ENCODE measurements at places on chromosomes 11 and 22.
A peak's percentile ranks its signal among the peaks of the same experiment; 100 is the strongest.

DNA sequence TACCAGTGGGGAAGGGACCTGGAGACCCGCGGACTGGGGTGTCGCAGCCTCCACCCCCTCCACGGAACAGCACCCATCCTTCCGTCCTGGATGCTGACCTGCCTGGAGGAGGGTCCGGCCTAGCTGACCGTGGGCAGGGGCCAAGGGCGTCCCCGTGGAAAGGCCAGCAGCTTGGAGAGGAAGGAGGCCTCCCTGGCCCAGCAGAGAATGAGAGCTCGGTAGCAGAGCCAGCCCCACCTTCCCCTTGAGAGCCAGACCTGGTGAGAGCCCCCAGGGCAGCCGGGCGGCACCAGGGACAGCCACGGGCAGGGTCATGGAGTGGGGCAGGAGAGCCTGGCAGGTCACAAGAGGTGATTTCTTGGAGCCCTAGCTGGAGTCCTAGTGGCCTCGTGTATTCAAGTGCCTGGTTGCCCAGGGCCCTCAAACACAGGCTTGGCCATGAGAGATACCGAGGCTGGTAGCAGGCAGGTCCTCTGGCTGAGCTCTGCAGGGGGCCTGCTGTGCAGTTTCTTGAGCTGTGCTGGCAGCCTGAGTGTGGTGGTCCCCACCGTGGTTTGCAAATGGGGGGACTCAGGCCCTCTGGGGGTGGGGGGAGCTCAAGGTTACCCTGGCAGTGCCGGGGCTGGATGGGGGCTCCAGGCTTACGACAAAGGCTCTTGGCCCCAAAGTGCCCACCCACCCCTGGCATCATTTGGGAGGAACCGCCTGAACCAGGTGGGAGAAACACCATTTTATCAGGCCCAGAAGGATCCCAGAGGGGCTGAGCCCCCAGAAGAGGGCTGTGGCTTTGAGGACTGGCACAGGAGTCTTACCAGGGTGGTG is 7.6 kb downstream of the TSPAN32 start:
- no peak for DNase-seq

DNA sequence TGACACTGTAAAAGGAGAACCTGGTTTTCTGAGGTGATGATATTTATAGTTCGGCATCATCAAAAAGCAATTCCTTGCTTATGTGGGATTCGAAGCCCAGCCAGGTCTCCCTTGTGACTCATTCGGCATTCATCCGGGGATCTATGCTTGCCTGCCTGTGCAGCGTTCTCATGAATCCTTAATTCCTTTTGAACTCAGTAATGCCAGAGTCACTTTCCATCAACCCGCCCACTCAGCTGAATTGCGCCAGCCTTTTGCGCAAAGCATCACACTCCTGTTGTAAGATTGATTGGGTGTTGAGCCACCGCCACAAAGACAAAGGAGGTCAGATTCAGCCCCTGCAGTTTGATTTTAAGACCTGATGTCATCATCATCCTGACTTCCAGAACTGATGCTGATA is 128.6 kb downstream of the SLC17A6 start:
- no peak for DNase-seq

DNA sequence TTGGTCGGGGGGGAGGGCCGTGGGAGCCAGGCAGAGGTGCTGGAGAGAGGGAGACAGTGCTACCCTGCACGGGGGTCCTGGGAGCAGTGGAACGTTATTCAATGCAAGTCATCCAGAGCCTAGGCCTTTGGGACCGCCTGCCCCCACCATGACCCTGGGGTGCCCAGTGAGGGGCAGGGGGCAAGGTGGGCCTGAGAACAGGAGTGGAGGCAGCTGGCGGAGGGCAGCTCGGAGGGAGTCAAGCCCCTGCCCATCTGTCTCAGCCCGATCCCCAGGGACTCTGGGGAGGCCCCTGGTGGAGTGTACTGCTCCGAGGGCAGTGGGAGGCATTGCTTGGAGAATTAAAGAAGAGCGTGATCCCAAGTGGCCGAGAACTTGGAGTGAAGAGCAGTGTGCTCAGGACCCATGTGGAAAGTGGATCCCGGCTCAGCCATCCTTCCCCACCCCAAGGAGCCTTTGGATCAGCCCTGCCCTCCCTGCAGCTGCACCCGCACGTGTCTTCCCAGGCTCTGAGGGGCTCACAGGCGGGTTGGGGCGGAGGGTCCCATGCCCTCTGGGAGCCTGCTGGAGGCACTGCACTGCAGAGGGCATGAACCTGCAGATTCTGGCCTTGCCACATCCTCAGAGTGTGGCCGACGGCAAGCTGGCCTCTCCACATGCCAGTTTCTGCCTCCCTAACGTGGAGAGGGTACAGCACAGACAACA is 34.0 kb upstream of the SMIM38 start:
- no peak for DNase-seq

DNA sequence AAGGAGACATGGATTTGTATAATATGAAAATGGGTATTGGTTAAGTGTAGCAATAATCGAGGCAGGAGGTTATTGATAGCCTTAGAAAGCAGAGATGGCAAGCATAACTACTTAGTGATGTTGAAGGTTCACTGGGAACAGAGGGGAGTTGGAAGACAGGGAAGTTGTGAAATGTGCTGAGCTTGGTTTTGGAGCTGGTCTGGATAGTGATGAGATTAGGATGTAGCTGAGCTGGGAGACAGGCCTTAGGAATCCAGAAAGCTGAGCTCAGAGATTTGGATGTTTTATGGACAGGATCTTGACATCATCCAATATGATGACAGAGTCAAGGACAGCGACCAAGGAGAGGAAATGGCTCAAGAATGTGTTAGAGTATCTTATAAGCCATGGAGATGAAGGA is 113.1 kb downstream of the ARHGAP42 start:
- DNase-seq = no peak

- DNase-seq = no peak
Measured at GRCh38 chr11:129258205-129258604, 66.1 kb upstream of the ARHGAP32 start.

DNA sequence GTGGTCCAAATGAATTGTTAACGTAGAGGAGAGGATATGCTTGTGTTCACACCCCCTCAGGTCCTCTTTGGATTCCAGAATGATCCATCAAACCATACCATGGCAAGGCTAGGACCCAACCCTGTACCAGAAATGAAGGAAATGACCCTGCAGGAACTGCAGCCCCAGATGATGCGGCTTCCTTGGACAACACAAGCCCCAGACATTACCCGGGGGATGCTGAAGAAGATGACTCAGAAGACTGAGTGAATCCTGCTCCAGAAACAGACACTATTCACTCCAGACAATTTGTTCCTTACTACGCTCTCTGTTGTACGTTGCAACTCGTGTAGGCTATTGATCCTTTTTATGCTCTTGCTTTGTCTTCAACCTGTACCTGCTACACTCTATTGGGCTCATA is 15.2 kb upstream of the MTMR2 start:
- DNase-seq = no peak

- no peak for DNase-seq
Measured at GRCh38 chr11:123173040-123173855, 21.8 kb downstream of the CLMP start.

DNA sequence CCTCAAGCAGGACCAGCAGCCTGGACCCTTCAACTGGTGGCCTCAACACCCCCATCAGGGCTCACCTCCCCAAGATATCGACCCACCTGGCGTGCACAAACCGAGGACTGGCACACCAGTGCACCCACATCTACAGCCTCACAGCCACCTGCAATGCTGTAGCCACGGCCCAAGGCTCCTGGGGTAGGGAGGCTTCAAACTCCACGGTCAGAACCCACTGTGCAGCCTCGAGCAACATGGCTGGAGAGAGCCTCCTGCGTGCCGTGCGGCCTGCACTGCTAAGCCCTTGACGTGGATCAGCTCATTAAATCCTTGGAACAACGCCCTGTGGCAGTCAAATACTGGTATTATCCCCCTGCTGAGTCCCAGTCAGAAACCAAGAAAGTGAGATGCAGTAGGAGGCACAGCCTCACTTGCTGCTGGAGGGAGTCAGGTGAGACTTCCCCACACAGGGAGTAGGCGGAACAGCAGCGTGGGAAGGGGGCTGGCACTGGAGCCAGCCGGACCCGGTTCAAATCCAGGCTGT is 4.6 kb downstream of the CARD10 start:
- no peak for DNase-seq

- DNase-seq = no peak
Measured at GRCh38 chr11:79274636-79275331, 166.0 kb downstream of the TENM4 start.

- DNase-seq = no peak
Measured at GRCh38 chr11:68989936-68990606, 9.3 kb upstream of the MRGPRD start.

DNA sequence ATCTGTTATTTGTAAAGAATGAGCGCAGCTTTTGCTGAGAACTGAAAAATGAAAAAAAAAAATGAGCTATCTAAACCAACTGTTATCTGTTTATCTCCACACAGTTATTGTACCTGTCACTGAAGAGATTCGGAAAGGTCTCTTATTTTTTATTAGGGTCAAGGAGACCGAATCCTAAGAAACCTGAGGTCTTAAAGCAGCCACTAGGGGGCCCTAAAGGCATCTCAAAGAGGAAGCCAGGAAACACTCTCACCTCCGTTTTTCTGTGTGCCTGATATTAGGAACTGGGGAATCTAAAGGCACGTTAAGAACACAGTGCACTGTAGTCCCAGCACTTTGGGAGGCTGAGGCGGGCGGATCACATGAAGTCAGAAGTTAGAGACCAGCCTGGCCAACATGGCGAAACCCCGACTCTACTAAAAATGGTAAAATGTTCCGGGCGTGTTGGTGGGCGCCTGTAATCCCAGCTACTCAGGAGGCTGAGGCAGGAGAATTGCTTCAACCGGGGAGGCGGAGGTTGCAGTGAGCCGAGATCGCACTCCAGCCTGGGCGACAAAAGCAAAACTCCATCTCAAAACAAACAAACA is 3.5 kb upstream of the LARGE1 start:
- no peak for DNase-seq

DNA sequence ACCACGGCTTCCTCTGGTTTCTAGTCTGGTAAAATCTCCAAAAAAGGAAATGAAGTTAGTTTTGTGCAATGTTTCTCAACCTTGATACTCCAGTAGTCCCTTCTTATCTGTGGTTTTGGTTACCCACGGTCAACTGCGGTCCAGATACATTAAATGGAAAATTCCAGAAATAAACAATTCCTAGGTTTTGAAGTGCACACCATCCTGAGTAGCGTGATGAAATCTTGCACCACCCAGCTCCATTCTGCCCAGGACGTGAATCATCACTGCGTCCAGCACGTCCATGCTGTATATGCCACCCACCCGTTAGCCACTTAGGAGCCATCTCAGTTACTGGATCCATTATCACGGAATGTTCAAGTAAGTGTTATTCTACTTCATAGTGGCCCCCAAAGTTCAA is 117.0 kb downstream of the FBXO7 start:
- no peak for DNase-seq

DNA sequence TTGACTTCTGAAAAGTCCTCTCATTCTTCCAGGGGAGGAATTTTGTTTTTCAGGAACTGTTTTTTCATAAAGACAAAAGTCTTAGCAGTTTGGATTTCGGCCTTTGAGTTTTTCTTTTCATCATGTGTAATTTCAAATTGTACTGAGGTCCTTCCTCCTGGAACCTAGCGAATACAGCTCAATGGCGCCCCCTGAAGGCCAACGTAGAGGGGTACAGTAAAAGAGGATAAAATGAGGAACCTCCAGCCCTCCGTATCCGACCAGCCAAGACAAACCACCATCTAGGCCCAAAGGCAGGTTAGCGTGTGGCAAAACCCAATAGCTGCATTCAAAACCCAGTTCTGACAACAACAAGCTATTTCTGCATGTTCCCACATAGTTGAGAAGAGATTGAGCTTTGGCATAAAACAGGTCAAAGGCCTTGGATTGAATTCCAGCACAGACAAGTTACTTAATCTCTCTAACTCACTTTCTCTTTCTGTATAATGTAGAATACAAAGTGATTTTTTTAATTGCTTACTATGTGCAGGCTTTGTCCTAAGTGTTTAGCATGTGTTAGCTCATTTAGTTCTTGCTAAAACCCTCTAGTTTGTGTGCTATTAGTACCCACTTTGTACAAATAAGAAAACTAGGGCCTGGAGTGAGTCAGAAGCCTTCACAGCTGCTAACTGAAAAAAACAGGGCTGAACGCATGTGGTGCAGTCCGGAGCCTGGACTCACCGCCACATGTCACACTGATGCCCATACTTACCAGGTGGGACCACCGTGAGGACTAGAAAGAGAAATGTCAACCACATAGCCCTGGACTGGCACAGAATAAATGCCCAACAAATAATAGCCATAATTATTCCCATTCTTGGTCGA is 43.2 kb upstream of the ETS1 start:
- DNase-seq = peak; percentile 94

GRCh38 chr11:119336744-119337469 is 2.6 kb downstream of the RNF26 start:
- DNase-seq = no peak

- DNase-seq = no peak
Measured at GRCh38 chr11:70519117-70519516, 120.8 kb downstream of the CTTN start.

DNA sequence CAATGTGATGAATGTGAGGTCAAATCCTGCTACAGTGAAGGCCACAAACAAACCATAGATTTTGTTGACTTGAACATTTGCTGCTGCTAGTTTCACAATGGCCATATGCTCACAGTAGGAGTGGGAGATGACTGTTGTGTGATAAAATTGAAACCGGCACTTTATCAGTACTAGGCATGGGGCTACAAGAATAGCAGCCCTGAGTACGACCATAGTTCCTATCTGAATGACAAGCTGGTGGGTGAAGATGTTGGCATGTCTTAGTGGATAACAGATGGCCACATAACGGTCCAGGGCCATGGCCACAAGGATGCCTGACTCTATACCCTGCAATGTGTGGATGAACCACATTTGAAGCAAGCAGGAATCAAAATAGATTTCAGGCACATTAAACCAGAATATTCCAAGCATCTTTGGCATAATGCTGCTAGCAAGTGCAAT is 2.8 kb downstream of the OR52A1 start:
- no peak for DNase-seq

- DNase-seq = no peak
Measured at GRCh38 chr11:26078231-26078821, 253.6 kb upstream of the ANO3 start.

DNA sequence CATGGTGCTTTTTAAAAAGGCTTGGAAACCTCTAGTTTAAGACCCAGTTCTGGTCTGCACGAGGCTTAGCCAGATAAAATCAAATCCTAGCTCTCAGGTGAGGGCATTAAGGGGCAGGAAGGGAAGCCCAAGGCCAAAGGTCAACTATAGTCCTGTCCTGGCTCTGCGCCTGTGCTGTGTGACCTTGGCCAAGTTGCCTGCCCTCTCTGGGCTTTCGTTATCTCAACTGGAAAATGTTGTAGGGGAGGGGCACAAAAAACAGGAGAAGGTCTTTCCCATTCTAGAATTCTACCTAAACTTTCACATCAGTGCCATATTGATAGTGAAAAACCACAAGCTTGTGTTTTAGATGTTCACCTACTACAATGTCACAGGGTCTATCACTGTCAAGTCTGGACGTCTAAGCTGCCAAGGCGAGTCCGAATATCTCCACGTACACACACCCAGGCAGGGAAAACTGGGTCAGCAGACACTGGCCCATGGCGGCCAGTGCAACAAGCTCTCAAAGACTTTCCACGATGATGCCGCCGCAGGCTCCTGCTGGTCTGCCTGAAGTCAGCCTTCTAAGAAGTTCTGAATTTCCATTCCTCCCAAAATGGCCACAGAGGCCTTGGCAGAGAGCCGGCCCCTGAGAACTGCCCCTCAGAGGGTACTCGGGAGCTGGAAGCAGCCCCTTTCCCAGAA is 18.0 kb downstream of the MN1 start:
- DNase-seq = no peak

Measured in stimulated activated effector memory CD8-positive, alpha-beta T cell treated with anti-CD3 and anti-CD28 coated beads, Interleukin-12 subunit alpha, Interleukin-12 subunit beta, amount 100 ng/mL, for 72 hours (primary cell).